ENCODE measurements at places on chromosomes 3 and 15. TPM values are rescaled to one million over a fixed set of nuclear protein-coding genes. Genes with fewer than 3 reads are reported as not detected.
A peak's percentile ranks its signal among the peaks of the same experiment; 100 is the strongest.

The SLC28A2 gene
- not detected for total RNA-seq

The IMP3 gene
- total RNA-seq: 134 TPM

The ZNF35 gene
- total RNA-seq: 5.8 TPM

The PLSCR2 gene
- total RNA-seq: not detected

The PPARG gene
- 0.47 TPM for total RNA-seq

DNA sequence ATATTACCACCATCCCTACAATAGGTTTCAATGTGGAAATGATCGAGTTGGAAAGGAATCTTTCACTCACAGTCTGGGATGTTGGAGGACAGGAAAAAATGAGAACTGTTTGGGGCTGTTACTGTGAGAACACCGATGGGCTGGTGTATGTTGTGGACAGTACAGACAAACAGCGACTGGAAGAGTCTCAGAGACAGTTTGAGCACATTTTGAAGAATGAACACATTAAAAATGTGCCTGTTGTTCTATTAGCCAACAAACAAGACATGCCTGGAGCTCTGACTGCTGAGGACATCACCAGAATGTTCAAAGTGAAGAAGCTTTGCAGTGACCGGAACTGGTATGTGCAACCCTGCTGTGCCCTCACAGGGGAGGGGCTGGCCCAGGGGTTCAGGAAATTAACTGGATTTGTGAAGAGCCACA, 510 bp downstream of the ARL14 start:
- no peak overlapping the region for H3K4me3 ChIP-seq
- H3K36me3 ChIP-seq: no peaks in the 10 kb centered on the region
- no peaks in the 10 kb centered on the region for H3K4me1 ChIP-seq

DNA sequence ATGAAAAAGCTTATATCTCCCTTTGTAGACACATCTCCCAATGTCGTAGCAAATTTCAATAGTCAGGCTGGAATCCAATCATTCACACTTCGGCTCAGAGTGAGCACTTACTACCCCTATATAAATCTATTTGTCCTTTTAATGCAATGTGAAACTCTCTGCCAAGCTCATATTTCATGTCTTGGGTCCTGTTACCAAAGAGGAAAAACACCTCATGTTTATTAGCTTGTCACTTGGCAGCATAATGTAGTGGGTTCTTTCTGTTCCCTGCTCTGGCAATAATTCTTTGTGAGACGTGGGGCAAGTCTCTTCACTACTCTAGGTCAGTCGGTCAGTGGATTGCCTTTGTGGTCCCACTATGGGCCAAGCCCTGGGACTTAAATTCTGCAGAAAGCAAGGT, 107.1 kb downstream of the SRGAP3 start:
- DNase-seq: no peak
- H3K4me3 ChIP-seq: no peak overlapping the region
- H3K36me3 ChIP-seq: no peaks in the 10 kb centered on the region
- H3K27me3 ChIP-seq: peaks cover 17% of the 10 kb centered on the region
- H3K27ac ChIP-seq: no peak overlapping the region
- no peaks in the 10 kb centered on the region for H3K4me1 ChIP-seq

DNA sequence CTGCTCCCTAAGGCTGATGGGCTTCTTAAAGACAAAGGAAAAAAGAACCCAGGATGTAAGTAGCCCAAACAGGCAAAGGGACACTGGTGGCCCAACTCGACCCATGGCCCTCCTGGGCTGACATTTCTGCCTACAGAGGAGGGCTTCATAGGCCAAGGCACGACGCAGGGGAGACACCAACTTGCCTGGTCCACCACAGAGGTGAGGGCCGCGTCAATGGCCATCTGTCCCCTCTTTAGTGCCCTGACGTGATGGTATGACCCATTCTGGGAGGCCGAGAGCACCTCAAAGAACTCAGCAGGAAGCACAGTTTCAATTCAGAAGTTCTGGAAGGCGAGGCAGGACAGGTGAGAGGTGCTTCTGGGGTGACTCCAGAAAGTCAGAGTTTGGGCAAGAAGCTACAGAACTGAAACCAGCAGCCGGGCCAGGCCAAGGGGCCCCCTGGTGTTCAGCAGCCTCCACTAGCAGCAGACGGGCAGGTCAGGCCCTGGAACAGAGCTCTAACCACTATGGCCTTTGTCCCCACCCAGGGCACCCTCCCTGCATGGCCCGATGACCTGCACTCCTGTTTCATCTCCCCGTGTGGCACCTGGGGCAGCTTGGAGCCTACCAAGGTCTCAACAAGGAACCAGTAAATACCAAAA, 45.1 kb downstream of the HMCES start:
- H3K27me3 ChIP-seq: no peaks in the 10 kb centered on the region
- H3K36me3 ChIP-seq: no peaks in the 10 kb centered on the region
- DNase-seq: no peak
- H3K4me3 ChIP-seq: no peak overlapping the region

DNA sequence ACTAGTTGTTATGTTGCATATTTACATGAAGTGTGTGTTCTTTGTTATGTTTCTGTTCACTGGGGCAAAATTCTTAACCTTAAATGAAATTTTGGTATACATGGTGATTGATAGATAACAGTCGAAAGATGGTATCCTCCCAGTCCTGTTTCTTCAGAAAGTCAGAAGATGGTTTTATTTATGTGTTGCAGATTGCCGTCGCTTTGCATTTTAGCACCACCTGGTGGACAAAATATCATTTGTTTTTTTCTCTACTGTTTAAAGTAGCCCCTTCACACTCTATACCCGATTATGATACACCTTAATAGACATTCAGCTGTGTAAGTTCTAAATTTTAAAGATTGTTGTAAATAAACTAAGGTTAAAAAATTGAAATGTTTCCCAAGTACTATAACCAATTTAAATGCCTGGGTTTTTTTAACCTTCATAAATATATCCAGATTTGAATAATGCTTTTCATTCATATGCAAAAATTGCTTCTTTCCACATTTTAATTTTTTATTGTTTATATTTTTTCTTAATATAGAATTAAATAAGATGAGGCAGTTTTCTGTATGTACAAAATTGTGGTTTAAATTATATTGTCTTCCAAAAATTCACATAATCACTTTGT, 152.2 kb downstream of the ALCAM start:
- DNase-seq: no peak
- H3K27me3 ChIP-seq: no peaks in the 10 kb centered on the region
- peaks cover 1% of the 10 kb centered on the region for H3K36me3 ChIP-seq
- H3K4me1 ChIP-seq: peaks cover 2% of the 10 kb centered on the region
- no peak overlapping the region for H3K4me3 ChIP-seq

- peaks cover 16% of the 10 kb centered on the region for H3K27me3 ChIP-seq
- H3K4me3 ChIP-seq: no peak overlapping the region
- no peaks in the 10 kb centered on the region for H3K36me3 ChIP-seq
- H3K27ac ChIP-seq: no peak overlapping the region
- DNase-seq: no peak
Measured at GRCh38 chr15:69323893-69324430, 25.2 kb downstream of the PAQR5 start.

DNA sequence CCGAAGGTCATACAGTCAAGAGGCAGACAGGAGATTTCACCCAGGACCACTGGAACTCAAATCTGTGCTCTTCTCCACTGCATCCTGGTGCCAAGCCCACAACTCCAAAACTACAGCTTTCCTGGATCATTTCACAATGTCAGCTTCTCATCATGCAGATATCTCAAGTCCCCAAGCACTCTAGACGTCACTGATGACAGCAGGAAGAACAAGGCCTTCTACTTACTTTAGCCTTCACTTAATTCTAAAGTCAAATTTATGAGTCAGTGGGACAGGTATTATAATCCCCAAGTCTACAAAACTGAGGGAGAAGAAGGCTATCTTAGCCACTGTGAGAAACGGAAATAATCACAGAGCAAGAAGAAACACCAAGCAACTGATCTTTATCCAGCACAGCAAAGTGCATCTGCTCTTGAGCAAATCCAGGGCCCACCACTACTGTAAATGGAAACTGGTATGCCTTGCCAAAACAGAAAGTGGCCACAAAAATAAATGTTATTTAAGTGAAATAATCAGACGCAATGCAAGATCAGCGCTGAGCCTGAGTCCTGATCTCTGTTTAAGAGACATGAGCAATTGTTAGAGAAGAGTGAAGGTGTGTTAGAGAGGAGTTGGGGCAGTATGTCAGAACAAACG, 928 bp downstream of the RAD18 start:
- H3K36me3 ChIP-seq: peaks cover 41% of the 10 kb centered on the region
- no peak for DNase-seq
- H3K4me1 ChIP-seq: peaks cover 37% of the 10 kb centered on the region

DNA sequence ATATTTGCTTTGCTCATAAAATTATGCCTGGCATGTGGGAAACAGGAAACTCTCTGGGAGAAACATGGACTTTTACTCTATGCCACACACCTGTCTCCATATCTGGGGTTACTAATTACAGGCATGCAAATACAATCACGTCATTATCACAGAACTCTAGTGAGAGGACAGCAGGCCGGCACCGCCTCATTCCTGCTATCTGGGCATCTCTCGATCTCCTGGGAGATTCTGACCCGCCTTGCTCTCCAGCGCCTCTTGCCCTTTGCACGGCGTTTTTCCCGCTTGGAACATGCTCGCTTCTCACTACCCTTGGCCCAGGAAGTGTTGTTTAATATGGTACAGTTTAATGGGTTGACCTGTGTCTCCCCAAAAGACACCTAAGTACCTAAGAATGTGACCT, 45.4 kb upstream of the PARL start:
- H3K27ac ChIP-seq: no peak overlapping the region
- H3K36me3 ChIP-seq: no peaks in the 10 kb centered on the region
- H3K4me1 ChIP-seq: no peaks in the 10 kb centered on the region
- DNase-seq: no peak
- H3K27me3 ChIP-seq: no peaks in the 10 kb centered on the region

- peaks cover 14% of the 10 kb centered on the region for H3K4me1 ChIP-seq
- no peak overlapping the region for H3K4me3 ChIP-seq
- no peak overlapping the region for H3K27ac ChIP-seq
- H3K36me3 ChIP-seq: no peaks in the 10 kb centered on the region
- no peak for DNase-seq
- H3K27me3 ChIP-seq: peaks cover 75% of the 10 kb centered on the region
Measured at GRCh38 chr3:57160765-57161538, 4.2 kb downstream of the IL17RD start.

GRCh38 chr15:34582461-34583371, 735 bp downstream of the GOLGA8B start:
- peak overlapping the region; percentile 79 for H3K27ac ChIP-seq
- peaks cover 5% of the 10 kb centered on the region for H3K36me3 ChIP-seq
- peak; percentile 50 for DNase-seq
- H3K4me1 ChIP-seq: peaks cover 28% of the 10 kb centered on the region
- H3K27me3 ChIP-seq: peaks cover 25% of the 10 kb centered on the region

GRCh38 chr15:87570206-87570605, 686.3 kb downstream of the NTRK3 start:
- no peak overlapping the region for H3K4me3 ChIP-seq
- no peak overlapping the region for H3K27ac ChIP-seq
- H3K4me1 ChIP-seq: peaks cover 6% of the 10 kb centered on the region
- no peaks in the 10 kb centered on the region for H3K27me3 ChIP-seq
- no peaks in the 10 kb centered on the region for H3K36me3 ChIP-seq

- H3K27ac ChIP-seq: no peak overlapping the region
- no peaks in the 10 kb centered on the region for H3K36me3 ChIP-seq
- H3K4me1 ChIP-seq: no peaks in the 10 kb centered on the region
- H3K4me3 ChIP-seq: no peak overlapping the region
- DNase-seq: no peak
- no peaks in the 10 kb centered on the region for H3K27me3 ChIP-seq
Measured at GRCh38 chr3:85304360-85304964, 345.7 kb downstream of the CADM2 start.

GRCh38 chr3:127168271-127168670, 24.7 kb upstream of the PRR23E start:
- no peak overlapping the region for H3K4me3 ChIP-seq
- H3K27me3 ChIP-seq: peaks cover 18% of the 10 kb centered on the region
- H3K36me3 ChIP-seq: no peaks in the 10 kb centered on the region
- no peaks in the 10 kb centered on the region for H3K4me1 ChIP-seq

DNA sequence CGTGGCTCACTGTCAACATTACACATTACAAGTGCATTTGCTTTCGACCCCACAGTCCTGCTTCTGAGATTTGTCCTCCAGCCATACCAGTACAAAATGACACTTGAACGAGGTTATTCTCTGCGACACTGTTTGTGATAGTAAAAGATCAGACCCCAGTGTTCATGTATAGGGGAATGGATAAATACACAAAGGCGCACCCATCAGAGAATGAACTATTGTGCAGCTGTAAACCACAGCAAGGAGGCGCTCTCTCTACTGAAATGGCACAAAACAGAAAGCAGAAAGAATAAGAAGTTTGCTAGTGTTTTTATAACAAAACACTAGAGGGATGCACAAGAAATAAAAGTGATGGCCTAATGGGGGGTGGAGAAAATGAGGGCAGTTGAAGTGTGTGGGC, 4.9 kb upstream of the CHSY1 start:
- no peaks in the 10 kb centered on the region for H3K36me3 ChIP-seq
- H3K27ac ChIP-seq: no peak overlapping the region
- no peak overlapping the region for H3K4me3 ChIP-seq
- peaks cover 9% of the 10 kb centered on the region for H3K27me3 ChIP-seq
- peaks cover 34% of the 10 kb centered on the region for H3K4me1 ChIP-seq
